ENCODE measurements at places on chromosomes 4 and X.

- DNase-seq = no peak
Observed at GRCh38 chr4:41746440-41747229, 1.9 kb downstream of the PHOX2B start.

GRCh38 chr4:169795585-169795984 lies 37.8 kb upstream of the HPF1 start:
- no peak for DNase-seq

- peak; percentile 1 for DNase-seq
Observed at GRCh38 chrX:24619647-24620046, 27.5 kb downstream of the PCYT1B start.

GRCh38 chr4:3136454-3136853 lies 62.0 kb downstream of the HTT start:
- no peak for DNase-seq

DNA sequence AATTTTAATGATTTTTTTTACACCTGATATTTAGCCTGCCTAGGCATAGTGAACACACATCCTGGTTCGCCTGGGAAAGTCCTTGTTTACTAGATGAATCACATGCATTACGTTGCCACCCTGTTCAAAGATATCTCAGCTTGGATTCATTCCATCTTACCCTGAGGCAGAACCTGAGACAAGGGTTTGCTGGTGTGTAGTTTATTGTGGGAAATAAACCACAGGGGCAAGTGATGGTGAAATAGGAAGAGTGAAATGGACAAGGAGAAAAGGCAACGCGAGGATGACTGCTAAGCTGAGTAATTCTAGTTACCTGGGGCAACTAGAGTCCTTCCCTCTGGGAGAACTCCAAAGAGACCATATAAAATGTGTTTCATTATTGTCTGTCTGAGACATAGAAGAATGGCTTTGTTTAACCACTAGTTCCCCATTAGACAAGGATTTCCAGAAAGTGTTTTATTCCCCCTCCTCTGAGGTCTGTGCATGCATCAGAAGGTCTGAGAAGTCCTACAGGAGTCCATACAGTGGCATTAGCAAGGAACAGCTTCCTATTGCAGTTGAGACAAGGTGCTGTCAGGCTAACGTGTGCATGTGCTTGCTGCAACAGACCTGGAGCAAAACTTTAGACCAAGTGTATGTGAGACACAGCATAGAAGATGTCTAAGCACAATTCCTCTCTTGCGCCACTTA lies 797.3 kb upstream of the FRG1 start:
- DNase-seq = peak; percentile 79

- DNase-seq = no peak
Observed at GRCh38 chr4:127686658-127687057, 43.5 kb upstream of the SLC25A31 start.

DNA sequence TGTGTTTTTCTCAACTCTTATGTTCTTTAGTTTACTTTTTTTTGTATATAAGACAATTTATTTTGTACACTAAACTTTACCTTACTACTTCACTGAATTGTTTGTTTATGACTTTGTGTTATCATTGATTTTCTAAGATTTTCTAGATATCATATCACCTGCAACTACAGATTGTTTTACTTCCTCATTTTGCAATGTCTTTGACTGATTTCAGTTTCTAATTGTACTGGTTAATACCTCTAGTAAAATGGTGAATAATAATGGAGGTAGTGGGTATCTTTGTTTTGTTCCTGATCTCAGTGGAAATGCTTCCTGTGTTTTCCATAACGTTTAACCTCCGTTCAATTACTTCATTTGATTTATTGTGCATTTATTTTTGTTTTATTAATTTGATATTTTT lies 490.2 kb downstream of the TLL1 start:
- no peak for DNase-seq

DNA sequence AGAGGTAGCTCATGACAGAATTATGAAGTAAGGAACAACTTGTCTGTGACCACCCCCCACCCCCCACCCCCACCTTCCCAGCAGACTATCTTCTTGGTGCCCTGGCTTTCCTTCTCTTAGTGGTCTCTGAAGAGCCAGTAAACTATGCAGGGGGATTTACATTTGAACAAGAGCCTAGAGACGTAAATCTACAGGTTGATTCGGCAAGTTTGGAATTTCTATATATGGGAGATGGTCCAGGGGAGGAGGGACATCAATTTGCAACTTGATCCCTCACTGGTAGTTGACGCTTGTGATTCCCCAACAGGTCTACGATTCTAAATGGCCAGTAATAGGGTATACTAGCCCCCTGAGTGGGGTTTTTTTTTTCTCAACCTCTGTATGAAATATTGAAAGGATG lies 36.7 kb downstream of the IL13RA1 start:
- DNase-seq = no peak

DNA sequence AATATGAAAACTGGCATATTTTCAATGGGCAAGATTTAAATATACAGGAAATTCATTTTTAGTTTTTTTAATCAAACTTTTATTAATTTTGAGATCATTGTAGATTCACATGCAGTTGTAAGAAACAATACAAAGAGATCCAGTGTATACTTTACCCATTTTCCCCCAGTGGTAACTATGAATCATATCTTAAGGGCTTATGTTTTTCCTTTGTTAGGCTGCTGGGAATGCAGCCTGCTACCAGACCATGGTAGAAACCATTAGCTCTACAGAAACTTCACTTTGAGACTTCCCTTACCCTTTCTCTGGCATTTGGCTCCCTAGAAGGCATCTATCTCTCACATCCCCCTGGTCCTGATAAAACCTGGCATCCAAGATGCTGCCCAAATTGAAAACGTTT lies 147.6 kb upstream of the EOLA2 start:
- DNase-seq = no peak

GRCh38 chr4:123505095-123506010 lies 108.8 kb downstream of the SPRY1 start:
- DNase-seq = peak; percentile 55

GRCh38 chr4:111802191-111802590 lies 343.1 kb upstream of the FAM241A start:
- DNase-seq = no peak

- no peak for DNase-seq
Observed at GRCh38 chr4:139554642-139554892, 1.5 kb downstream of the SETD7 start.

DNA sequence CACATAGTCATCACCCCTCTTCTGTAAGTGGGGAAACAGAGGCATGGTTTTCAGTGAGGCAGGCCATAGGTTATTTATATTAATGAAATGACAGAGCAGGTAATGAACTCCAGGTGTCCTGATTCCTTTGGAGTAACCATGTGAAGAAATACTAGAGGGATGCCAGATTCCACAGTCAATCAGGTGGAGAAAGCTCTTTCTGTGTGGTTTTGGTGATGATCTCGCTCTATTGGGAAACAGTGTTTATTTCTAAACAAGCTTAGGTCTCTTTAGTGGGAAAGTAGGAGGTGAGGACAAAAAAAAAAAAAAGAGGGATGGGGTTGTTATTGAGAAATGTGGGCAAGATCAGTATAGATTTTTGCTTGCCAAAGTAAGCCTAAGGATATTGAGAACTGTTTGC lies 12.2 kb downstream of the DOCK11 start:
- DNase-seq = peak; percentile 16

DNA sequence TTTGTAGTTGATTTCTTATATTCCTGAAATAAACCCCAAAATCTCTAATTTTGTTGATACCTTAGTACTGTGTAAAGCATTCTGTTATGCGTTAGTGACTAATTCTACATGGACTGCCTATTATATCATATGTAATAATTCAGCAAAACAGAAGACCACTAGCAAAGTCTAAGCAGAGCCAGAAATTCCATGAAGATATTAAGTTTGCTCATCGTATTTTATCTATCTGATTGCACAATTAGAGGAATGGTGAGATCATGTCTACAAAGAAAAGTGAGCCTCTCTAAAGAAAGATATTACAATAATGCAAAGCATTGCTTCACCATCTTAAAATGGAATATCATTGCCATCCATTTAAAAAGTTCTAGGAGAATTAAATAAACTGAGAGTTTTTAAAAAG lies 374.6 kb upstream of the SLC7A11 start:
- DNase-seq = no peak

DNA sequence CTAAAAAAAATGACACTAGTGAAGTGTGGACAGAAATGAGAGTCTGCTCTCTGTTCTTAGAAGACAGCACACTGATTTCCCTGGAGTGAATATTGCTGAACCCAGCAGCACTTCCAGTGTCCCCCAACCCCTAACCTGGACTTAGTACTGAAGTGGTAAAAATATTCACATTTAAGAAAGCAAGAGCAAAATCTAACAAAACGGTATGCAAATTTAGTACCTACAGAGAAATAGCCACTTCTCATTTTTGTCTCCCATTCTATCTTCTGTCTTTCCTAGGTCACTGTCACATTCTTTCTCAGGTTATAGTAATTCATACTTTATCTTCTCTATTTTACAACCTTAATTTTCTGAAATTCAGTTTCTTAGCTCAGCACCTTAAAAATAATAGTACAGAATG lies 274.7 kb downstream of the CFAP299 start:
- no peak for DNase-seq

GRCh38 chrX:148537556-148538182 lies 37.3 kb downstream of the AFF2 start:
- no peak for DNase-seq

- no peak for DNase-seq
Observed at GRCh38 chr4:5238173-5238572, 186.9 kb downstream of the STK32B start.

DNA sequence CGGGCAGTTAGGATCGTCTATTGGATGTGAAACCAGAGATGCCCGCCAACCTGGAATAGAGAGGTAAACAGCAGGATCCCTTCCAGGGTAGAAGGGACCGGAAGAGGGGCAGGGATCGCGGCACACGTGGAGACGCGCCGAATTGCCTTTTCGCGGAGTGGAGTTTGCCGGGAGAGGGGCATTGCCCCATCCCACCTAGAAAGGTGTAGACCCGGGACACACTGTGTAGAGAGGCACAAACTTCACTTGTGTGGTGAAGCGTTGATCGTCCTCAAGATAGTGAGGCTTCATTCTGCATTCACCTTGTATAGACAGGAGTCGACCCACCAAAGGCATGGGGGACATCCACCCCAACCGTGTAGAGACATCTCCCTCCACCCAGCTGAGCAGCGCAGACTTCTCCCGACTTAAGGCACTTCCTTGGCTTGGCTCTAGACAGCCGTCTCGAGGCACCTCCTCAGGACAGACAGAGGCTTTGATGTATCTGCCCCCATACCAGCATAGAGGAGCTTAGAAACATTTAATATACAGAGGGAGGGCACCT lies 410 bp downstream of the GNL3L start:
- no peak for DNase-seq

DNA sequence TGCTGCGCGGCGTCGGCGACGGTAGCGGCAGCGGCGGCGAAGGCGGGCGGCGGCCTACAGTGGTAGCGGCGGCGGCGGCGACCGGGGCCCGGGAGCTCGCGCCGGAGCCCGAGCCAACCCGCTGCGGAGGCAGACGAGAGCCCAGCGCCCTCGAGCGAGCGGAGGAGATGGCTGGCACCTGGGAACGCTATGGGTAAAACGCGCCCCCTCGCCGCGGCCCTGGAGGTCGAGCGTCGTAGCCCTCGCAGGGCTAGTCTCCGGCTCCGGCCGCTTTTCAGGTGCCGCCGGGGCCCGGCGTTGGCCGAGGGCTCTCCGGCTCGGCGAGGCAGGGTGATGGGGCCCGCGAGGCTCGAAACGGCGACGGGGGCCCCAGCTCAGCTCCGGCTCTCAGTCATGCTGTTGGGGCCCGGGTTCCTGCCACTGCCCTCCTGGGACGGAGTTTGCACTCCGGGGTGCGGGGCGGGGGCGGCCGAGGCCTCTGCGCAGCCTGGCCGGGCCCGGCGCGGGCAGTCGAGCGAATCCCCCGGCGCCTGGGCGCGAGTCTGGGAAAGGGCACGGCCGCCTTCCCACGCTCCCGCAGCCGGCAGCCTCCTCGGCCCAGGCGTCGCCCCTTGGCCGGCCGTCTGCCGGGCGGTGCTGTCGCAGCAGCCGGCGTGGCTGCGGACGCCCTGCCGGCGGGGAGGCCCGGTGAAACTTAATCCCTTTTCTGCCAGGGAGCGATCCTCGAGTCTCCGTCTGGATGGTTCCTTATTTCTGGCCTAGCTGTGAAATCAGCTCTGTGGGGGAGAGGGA lies 768 bp downstream of the MID2 start:
- no peak for DNase-seq

DNA sequence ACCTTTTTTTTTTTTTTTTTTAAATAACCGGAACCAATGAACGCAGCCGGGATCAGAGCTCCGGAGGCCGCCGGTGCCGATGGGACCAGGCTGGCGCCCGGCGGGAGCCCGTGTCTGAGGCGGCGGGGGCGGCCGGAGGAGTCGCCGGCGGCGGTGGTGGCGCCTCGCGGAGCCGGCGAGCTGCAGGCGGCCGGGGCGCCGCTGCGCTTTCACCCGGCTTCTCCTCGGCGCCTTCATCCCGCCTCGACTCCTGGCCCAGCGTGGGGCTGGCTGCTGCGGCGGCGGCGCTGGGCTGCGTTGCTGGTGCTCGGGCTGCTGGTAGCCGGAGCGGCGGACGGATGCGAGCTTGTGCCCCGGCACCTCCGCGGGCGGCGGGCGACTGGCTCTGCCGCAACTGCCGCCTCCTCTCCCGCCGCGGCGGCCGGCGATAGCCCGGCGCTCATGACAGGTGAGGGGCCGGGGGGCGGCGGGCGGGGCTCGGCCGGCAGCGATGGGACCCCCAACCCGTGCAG lies 337 bp downstream of the STIM2 start:
- DNase-seq = no peak

DNA sequence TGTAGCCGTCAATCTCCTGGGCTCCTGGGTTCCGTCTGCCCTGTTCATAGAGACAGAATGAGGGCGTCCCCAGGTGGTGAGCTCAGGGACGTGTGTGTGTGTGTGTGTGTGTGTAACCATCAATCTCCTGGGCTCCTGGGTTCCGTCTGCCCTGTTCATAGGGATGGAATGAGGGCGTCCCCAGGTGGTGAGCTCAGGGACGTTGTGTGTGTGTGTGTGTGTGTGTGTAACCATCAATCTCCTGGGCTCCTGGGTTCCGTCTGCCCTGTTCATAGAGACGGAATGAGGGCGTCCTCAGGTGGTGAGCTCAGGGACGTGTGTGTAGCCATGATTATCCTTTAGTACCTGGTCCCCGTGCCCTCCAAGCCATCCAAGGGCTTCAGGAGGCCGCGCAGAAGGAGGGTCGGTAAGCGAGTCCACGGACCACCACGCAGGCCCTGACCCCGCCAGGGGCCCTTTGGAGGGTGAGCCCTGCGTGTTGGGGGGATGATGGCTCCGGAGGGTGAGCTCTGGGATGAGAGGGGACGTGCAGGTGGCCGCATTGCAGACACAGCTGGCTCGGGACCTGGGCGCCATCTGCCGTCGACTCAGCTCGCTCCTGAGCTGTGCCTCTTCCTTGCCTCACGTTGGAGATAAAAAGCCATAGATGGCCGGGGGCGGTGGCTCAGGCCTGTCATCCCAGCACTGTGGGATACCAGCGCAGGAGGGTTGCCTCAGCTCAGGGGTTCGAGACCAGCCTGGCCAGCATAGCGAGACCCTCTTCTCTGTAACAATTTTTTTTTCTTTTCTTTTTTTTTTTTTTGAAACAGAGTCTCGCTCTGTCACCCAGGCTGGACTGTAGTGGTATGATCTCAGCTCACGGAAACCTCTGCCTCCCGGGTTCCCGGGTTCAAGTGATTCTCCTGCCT lies 5.4 kb upstream of the GTPBP6 start:
- peak; percentile 21 for DNase-seq
